ENCODE measurements at places on chromosomes 6 and 20. TPM values are rescaled to one million over a fixed set of nuclear protein-coding genes. Genes with fewer than 3 reads are reported as not detected.

TPD52L2 gene
- total RNA-seq: 48.7 TPM

CLPSL2 gene
- total RNA-seq: not detected

ULBP2 gene
- total RNA-seq: 1.5 TPM

MTO1 gene
- total RNA-seq: 62.1 TPM

SLC12A5 gene
- not detected for total RNA-seq

CCDC170 gene
- total RNA-seq: not detected

C6orf52 gene
- 1.6 TPM for total RNA-seq

SLC26A8 gene
- total RNA-seq: not detected

NKAIN2 gene
- not detected for total RNA-seq

ELOVL2 gene
- not detected for total RNA-seq

ID4 gene
- total RNA-seq: not detected

ARG1 gene
- not detected for total RNA-seq

REPS1 gene
- 45.6 TPM for total RNA-seq

GPX5 gene
- total RNA-seq: not detected

GPSM3 gene
- 287 TPM for total RNA-seq

DNA sequence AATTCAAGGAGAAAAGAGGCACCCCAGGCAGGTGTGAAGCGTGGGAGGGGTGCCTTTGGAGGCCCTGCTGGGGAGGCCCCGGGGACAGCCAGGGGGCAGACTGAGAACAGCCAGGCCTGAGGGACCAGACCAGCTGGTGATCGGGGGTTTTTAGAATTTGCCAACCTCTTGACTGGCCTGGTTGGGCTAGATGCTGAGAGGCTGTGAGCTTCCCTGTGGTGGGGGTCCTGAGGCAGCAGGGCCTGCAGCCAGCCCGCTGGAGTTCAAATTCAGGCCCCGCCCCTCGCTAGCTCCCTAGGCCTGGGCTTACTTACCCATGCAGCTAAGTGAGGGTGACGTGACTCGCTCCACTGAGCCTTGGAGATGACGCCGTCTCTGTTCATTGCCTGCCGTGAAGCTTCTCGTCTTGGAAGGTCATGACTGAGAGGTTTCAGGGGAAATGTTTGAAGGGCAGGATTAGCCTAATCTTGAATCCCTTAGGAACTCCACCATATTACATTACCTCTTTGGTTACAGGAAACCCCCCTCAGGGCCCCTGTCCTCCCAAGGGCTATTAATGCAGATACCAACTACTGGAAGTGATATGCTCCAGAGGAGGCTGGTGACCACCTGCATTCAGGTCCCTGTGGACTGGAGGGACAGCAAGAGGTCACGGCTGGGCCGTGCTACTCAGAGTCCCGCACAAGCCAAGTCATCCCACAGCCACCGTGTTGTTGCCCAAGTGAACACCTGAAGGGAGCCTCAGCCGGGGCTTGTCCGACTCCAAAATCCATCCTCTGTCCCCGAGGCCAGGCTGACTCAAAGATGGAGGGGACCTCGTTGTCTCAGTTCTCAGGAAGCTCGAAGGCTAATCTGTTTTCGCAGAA is 73.9 kb upstream of the DUSP22 start:
- H3K27me3 ChIP-seq: peaks cover 10% of the 10 kb centered on the region
- H3K4me3 ChIP-seq: no peak overlapping the region
- peaks cover 75% of the 10 kb centered on the region for H3K4me1 ChIP-seq
- DNase-seq: no peak
- H3K27ac ChIP-seq: no peak overlapping the region

DNA sequence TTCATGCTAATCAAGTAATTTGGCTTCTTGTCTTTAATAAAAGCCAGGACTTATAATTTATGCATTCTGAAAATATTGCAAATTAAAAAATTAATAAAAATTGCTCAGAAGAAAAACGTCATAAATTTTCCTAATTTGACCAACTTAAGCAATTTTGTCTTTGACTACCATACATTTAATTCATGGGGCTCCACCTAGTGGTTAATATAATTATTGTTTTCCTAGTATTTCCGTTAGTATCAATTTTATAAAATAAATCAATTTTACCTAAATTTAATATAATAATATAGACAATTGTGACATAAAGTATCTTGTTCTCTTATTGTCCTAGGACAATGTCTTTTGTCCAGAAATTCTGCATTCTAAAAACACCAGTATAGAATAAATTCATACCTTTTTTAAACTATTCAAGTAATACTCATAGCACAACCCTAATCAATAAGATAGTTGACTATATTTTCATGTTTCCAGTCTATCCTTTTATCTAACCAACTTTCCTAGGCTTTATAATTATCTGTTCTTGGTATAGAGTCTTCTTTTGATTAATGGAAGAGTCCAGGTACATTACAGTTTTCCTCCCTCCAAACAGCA is 319.9 kb downstream of the TRDN start:
- H3K4me1 ChIP-seq: no peaks in the 10 kb centered on the region
- H3K27ac ChIP-seq: no peak overlapping the region
- no peaks in the 10 kb centered on the region for H3K27me3 ChIP-seq
- H3K36me3 ChIP-seq: no peaks in the 10 kb centered on the region
- H3K4me3 ChIP-seq: no peak overlapping the region
- no peak for DNase-seq

DNA sequence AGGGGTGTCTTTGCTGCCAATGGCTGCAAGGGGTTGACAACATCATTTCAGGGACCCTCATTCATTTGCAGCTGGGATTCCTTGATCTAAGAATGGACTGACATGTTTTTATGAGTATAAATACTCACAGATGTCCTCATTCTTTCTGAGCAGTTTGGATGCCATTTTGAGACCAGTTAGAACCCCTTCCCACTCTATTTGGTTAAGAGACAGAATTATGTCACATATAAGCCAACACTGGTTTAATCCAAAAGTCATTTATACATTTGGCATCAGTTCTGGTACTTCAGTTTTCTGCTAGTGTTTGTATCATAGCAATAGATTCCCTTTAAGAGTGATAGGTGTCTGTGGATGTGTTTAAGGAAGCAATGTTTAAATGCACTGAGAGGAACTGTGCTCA is 248.8 kb downstream of the SAMD5 start:
- H3K4me1 ChIP-seq: no peaks in the 10 kb centered on the region
- H3K27ac ChIP-seq: no peak overlapping the region
- H3K27me3 ChIP-seq: no peaks in the 10 kb centered on the region
- H3K4me3 ChIP-seq: no peak overlapping the region

- H3K27ac ChIP-seq: no peak overlapping the region
- no peak for DNase-seq
- no peaks in the 10 kb centered on the region for H3K36me3 ChIP-seq
- H3K4me3 ChIP-seq: no peak overlapping the region
- H3K27me3 ChIP-seq: no peaks in the 10 kb centered on the region
Measured at GRCh38 chr6:46781478-46782378, 11.5 kb upstream of the MEP1A start.

- H3K36me3 ChIP-seq: no peaks in the 10 kb centered on the region
- no peaks in the 10 kb centered on the region for H3K4me1 ChIP-seq
- H3K27me3 ChIP-seq: no peaks in the 10 kb centered on the region
- no peak overlapping the region for H3K27ac ChIP-seq
- no peak for DNase-seq
- H3K4me3 ChIP-seq: no peak overlapping the region
Measured at GRCh38 chr20:55266361-55266760, 739.0 kb downstream of the CBLN4 start.

DNA sequence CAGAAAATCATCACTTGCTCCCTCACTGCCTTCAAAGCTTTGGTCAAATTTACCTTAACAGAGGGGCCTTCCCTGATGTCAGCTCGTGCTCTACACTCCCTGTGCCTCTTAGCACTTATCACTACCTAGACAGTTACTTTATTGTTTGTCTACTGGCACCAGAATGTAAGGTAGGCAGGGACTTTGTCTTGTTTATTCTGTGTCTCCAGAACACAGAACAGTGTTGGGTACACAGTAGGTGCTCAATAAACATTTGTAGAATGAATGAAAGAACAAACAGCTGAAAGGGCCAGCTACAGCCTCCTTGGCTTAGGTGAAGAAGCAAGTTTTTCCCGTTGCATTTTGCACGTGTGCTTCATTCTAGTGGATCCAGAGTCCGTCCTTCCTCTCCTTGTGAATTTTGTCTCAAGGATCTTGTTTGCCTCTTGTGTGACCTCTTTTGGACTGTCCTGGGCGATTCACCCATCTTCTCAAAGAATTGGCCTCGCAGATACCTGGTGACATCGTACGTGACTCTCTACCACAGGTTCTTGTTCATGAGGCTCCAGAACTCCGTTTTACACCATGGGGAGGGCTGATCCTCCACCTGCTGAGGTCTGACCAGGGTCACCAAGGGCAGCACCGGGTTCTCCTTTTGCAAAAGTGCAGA is 84.2 kb upstream of the ARMC2 start:
- peaks cover 13% of the 10 kb centered on the region for H3K4me1 ChIP-seq
- no peaks in the 10 kb centered on the region for H3K36me3 ChIP-seq
- no peak overlapping the region for H3K27ac ChIP-seq
- H3K4me3 ChIP-seq: no peak overlapping the region

GRCh38 chr6:133241901-133242636 is 912 bp downstream of the EYA4 start:
- peaks cover 49% of the 10 kb centered on the region for H3K27me3 ChIP-seq
- H3K36me3 ChIP-seq: no peaks in the 10 kb centered on the region
- H3K27ac ChIP-seq: no peak overlapping the region

GRCh38 chr6:21134356-21134755 is 459.2 kb upstream of the SOX4 start:
- H3K27ac ChIP-seq: no peak overlapping the region
- H3K4me3 ChIP-seq: no peak overlapping the region
- H3K36me3 ChIP-seq: no peaks in the 10 kb centered on the region
- no peaks in the 10 kb centered on the region for H3K4me1 ChIP-seq

DNA sequence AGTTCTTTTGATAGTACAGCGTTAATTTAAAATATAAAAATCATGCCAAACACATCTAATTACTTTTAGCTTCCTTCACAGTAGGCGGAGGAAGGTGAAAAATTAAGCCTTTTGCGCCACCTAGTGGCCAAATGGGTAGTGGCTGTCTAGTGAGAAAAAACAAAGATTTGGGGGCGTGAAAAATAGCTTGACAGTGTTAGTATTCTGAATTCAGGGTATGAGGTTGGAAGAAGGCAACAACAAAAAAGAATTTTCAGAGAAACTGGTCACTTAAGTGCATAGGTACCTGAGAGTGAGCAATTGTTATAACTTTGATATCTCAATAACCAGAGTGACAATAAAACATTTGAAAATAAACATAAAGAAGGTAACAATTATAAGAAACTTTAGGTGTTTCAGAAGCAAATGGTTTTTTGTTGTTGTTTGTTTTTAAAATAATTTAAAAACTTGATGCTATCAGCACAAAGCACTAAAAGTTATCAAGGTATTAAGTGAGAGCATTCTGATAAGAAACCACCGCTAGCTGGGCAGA is 14.3 kb downstream of the PSMB9 start:
- H3K4me3 ChIP-seq: no peak overlapping the region
- peaks cover 14% of the 10 kb centered on the region for H3K36me3 ChIP-seq
- DNase-seq: peak; percentile 88
- peaks cover 35% of the 10 kb centered on the region for H3K4me1 ChIP-seq
- peaks cover 7% of the 10 kb centered on the region for H3K27me3 ChIP-seq

- no peak for DNase-seq
- no peaks in the 10 kb centered on the region for H3K36me3 ChIP-seq
- H3K27ac ChIP-seq: no peak overlapping the region
- peaks cover 3% of the 10 kb centered on the region for H3K4me1 ChIP-seq
- no peak overlapping the region for H3K4me3 ChIP-seq
Measured at GRCh38 chr20:36873498-36874189, 2.3 kb upstream of the TLDC2 start.

- no peak for DNase-seq
- H3K4me3 ChIP-seq: no peak overlapping the region
- H3K27me3 ChIP-seq: peaks cover 33% of the 10 kb centered on the region
- H3K27ac ChIP-seq: no peak overlapping the region
- no peaks in the 10 kb centered on the region for H3K36me3 ChIP-seq
Measured at GRCh38 chr20:51705400-51705799, 62.8 kb downstream of the ATP9A start.

DNA sequence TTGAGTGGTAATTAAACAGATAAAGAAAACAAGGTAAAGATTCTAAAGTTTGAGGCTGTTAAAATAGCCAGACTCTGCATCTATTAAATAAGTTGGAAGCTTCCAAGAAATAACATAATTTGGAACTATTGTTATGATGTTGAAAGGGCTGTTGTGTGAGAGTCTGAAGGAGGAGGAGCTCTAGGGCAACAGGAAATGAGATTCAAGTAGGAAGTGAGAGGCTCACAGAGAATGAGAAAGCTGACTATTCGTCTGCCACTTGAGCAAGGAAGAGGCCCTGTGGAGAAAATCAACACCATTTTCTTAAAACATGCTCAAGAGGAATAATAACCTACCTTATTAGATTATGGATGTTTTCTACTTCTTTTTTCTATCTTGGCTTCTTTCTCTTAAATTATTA is 185.2 kb downstream of the SLC24A3 start:
- no peaks in the 10 kb centered on the region for H3K27me3 ChIP-seq
- H3K36me3 ChIP-seq: no peaks in the 10 kb centered on the region
- DNase-seq: no peak
- H3K4me1 ChIP-seq: no peaks in the 10 kb centered on the region
- no peak overlapping the region for H3K4me3 ChIP-seq

DNA sequence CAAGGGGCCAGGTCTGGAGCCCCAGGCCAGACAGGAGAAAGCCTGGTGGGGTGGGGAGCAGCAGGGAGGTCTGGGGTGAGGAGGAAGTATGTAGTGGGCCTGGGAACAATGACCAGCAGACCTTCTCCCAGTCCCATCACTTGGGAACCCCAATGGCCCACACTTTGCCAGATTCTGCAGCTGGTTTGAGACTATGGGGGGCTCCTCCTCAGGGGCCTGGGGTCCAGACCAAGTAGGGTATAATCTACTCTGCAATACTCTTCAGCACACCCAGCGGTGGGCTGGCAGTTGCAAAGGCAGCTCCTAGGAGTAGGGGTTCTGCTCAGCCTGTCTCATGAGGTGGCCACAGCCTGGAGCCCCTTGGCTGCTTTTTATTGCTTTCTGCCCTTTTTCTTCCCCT is 52.8 kb downstream of the NPEPL1 start:
- H3K4me1 ChIP-seq: no peaks in the 10 kb centered on the region
- H3K4me3 ChIP-seq: no peak overlapping the region
- DNase-seq: no peak
- peaks cover 18% of the 10 kb centered on the region for H3K27me3 ChIP-seq

DNA sequence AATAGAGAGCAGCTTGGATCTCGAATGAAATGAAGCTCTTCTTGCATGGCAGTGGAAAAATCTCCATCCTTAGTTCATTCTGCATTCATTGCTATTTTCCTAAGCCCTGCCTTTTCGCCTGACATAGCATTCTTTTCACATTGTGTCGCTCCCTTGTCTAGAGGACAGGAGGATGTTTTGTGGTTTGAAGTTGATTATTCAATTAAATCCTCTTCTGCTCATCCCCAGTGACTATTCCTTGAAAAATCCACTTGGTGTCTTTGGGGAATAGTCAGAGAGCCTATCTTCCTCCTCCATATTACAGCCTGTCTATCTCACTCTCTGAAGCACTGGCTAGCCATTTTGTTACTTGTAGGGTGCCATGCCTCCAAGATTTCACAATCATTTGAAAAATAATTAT is 161.2 kb downstream of the KLHL32 start:
- no peak overlapping the region for H3K27ac ChIP-seq
- H3K27me3 ChIP-seq: no peaks in the 10 kb centered on the region
- no peaks in the 10 kb centered on the region for H3K36me3 ChIP-seq
- DNase-seq: no peak
- H3K4me3 ChIP-seq: no peak overlapping the region

All from activated CD4-positive, alpha-beta memory T cell treated with anti-CD3 and anti-CD28 coated beads, Interleukin-2, amount 10 ng/mL, durations not matched to agents 7 days and 5 days (primary cell).